ENCODE measurements at places on chromosomes 12 and 14. TPM values are rescaled to one million over a fixed set of nuclear protein-coding genes. Genes with fewer than 3 reads are reported as not detected.

RPL10L gene
- total RNA-seq = not detected

RAD51B gene
- 8.6 TPM for total RNA-seq

RNASE1 gene
- 0.51 TPM for total RNA-seq

MYF5 gene
- total RNA-seq = not detected

RGS6 gene
- total RNA-seq = not detected

ANKRD52 gene
- total RNA-seq = 19.1 TPM

All from PC-3 (cell line).